ENCODE measurements at places on chromosomes 1 and 21.

DNA sequence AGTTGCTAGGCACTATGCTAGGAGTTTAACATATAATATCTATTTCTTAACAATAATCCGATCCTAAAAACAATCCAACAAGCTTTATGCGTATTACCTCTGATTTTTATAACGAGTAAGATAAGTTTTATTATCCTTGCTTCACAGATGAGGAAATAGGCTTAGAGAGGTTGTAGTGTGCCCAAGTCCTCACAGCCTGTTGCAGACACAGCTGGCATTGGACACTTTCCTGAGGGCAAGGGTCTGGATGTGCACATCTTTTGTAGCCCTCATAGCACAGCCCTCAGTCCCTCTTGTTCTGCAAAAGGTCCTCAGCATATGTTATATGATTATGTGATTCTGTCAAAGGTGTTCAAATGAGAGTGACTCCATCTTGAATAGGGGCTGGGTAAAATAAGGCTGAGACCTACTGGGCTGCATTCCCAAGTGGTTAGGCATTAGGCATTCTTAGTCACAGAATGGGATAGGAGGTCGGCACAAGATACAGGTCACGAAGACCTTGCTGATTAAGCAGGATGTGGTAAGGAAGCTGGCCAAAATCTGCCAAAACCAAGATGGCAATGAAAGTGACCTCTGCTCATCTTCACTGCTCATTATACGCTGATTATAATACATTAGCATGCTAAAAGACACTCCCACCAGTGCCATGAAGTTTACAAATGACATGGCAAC, 75.7 kb upstream of the F3 start:
- no peak for ATAC-seq

DNA sequence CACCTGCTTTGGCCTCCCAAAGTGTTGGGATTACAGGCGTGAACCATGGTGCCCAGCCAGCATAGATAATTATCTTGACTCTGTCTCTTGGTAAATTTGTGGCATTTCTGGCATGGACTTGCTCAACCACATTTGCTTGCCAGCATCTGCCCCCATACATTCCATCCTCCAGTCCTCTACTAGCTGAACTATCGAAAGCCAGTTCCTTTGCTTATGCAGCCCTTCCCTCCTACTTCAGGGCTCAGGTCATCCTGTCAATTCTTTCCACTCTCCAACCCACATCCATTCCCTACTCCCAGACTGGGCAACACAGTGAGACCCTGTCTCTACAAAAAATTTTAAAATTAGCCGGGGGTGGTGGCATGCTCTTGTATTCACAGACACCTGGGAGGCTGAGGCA, 13.0 kb upstream of the UQCRHL start:
- no peak for ATAC-seq

- ATAC-seq = no peak
These were observed 32.4 kb upstream of the PGBD5 start for GRCh38 chr1:230458509-230458908.

DNA sequence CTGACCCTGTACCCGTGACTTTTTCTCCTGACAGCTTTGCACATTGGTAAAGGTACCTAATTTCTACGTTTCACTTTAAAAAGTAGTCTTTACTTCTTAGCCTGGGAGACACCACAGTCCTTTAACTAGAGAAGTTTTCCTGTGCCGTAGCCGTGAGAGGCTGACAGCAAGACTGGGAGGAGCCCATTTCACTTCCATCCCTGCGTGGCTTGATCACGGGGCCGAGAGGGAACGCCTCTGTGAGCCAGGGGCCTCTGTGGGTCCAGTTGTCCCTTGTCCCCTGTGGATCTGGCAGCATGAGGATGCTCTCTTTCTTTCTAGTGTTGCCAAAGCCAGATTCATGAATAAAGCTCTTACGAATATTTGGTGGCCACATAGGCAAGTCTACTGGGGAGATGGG, 21.6 kb downstream of the PCP4 start:
- ATAC-seq = no peak

All from motor neuron (in vitro differentiated cells).